Placental pericyte (primary cell): ENCODE measurements at places on chromosomes 6 and 20. TPM values are rescaled to one million over a fixed set of nuclear protein-coding genes. Genes with fewer than 3 reads are reported as not detected.

MEP1A gene
- total RNA-seq: not detected in 2 replicates

FOXA2 gene
- total RNA-seq: under 0.01 and 5.0 TPM in 2 replicates

KIAA0408 gene
- 0.22 and 1.1 TPM in 2 replicates for total RNA-seq

FAM50B gene
- 5.7 and 6.6 TPM in 2 replicates for total RNA-seq

NHSL1 gene
- total RNA-seq: 15.5 and 28.9 TPM in 2 replicates

SAMD5 gene
- total RNA-seq: 1.1 and 1.7 TPM in 2 replicates

BTBD3 gene
- 19.7 and 54.7 TPM in 2 replicates for total RNA-seq

ERVFRD-1 gene
- total RNA-seq: 0.22 TPM in 1 of 2 replicates, not detected in the other

GTF2H4 gene
- total RNA-seq: 9.4 and 17.6 TPM in 2 replicates

DAAM2 gene
- under 0.01 and 2.3 TPM in 2 replicates for total RNA-seq

PDE10A gene
- 2.0 and 11.6 TPM in 2 replicates for total RNA-seq

FERMT1 gene
- 0.88 and 7.3 TPM in 2 replicates for total RNA-seq

KCNB1 gene
- total RNA-seq: under 0.01 TPM in 1 of 2 replicates, not detected in the other

C6orf132 gene
- 0.88 and 2.3 TPM in 2 replicates for total RNA-seq

C6orf52 gene
- total RNA-seq: not detected in 2 replicates

LY6G6F gene
- not detected in 2 replicates for total RNA-seq

SYTL3 gene
- total RNA-seq: 1.5 and 3.1 TPM in 2 replicates

TRIM27 gene
- total RNA-seq: 65.1 and 96.5 TPM in 2 replicates

TGM3 gene
- not detected in 2 replicates for total RNA-seq

OLIG3 gene
- total RNA-seq: not detected in 2 replicates

RGS17 gene
- total RNA-seq: 4.6 and 12.7 TPM in 2 replicates

DSN1 gene
- 3.5 and 27.9 TPM in 2 replicates for total RNA-seq

PNLDC1 gene
- total RNA-seq: not detected in 2 replicates

TSPYL1 gene
- 54.1 and 87.8 TPM in 2 replicates for total RNA-seq

FLRT3 gene
- 4.4 and 43.1 TPM in 2 replicates for total RNA-seq

TCP11 gene
- total RNA-seq: 0.66 and 0.72 TPM in 2 replicates

KCNK16 gene
- not detected in 2 replicates for total RNA-seq

KCNQ5 gene
- 6.0 and 8.1 TPM in 2 replicates for total RNA-seq

RAB44 gene
- under 0.01 TPM in 1 of 2 replicates, not detected in the other for total RNA-seq

APOM gene
- 0.72 and 3.3 TPM in 2 replicates for total RNA-seq

AIF1 gene
- not detected in 2 replicates for total RNA-seq

PLN gene
- 0.57 TPM in 1 of 2 replicates, not detected in the other for total RNA-seq

BTNL2 gene
- total RNA-seq: not detected in 2 replicates

PRELID3B gene
- total RNA-seq: 80.6 and 84.9 TPM in 2 replicates

HLA-DMA gene
- 0.14 and 1.5 TPM in 2 replicates for total RNA-seq

ASXL1 gene
- 39.8 and 63.6 TPM in 2 replicates for total RNA-seq

LAMA4 gene
- 105 and 123 TPM in 2 replicates for total RNA-seq

LTA gene
- total RNA-seq: not detected in 2 replicates

TSBP1 gene
- not detected in 2 replicates for total RNA-seq

ECT2L gene
- not detected in 2 replicates for total RNA-seq

CST5 gene
- total RNA-seq: not detected in 2 replicates
